Muscle of leg (tissue), 16 donors: ENCODE measurements at places on chromosomes 12 and 14.

DNA sequence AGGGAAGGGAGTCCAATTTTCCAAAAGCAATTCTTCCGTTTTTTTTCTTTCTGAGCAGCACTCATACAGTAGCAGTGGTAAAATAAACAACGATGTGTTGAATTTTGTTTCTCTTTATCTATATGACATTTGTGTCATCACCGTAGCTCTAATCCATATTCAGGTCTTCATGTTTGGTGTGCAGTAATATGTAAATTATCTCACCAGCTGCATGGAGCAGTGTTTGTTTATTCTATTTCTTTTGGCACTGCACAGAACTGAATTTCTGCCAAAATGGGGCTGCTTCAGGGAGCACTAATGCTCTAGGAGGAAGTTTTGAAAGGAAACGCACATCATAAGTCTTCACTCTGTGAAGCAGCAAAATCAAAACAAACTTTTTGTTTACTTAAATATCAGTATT, 130.0 kb upstream of the NPAS3 start:
- peak; percentile 94 for DNase-seq

- DNase-seq, result no peak
Measured at GRCh38 chr14:37202265-37202664, 4.5 kb downstream of the MIPOL1 start.

GRCh38 chr14:65472189-65472588, 59.7 kb downstream of the FUT8 start:
- no peak for DNase-seq

DNA sequence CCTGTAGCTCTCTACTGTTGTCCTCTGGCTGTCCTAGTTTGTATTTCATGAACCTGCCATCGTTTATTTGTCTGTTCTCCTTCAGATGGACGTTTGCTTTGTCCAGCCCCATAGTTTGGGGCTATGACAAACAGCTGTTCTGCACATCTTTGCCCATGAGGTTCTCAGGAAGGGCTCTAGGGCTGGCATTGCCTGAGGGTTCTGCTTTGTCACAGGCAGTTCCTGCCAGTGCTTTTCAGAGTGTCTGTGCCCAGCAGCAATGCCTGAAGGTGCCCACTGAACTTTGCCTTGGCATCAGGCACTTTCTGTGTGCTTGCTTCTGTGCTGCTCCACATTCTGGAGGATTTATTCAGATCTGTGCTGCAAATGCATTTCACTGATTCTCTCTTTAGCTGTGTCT, 361.3 kb downstream of the TMEM121 start:
- no peak for DNase-seq

DNA sequence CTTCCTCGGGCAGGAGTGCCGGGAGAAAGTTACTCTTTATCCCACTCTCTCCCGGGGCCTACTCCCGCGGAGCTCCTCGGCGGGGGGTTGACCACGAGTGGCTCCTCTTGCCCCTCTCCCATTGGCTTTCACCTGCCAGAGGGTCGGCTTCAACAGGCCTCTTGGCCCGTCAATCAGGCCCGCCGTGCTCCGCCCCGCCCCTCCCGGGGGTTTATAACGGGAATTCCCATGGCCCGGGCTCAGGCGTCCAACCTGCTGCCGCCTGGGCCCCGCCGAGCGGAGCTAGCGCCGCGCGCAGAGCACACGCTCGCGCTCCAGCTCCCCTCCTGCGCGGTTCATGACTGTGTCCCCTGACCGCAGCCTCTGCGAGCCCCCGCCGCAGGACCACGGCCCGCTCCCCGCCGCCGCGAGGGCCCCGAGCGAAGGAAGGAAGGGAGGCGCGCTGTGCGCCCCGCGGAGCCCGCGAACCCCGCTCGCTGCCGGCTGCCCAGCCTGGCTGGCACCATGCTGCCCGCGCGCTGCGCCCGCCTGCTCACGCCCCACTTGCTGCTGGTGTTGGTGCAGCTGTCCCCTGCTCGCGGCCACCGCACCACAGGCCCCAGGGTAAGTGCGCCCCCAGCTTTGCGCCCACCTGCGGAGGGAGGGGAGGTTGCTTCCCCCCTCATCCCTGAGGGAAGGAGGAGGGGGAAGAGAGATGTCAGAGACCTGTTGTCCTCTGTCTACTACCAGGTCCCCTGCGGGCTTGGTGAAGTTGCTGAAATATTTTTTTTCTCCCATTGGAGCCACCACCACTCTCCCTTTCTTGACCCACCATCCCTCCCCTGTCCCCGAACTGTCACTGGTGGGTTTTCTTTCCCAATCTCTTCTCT, at the start of gene SMOC1:
SMOC1 (plus strand) TSS at position 242 of the 869 bp plus-strand sequence; CDS start at position 505, 263 bp downstream.
- peak; percentile 61 for DNase-seq

DNA sequence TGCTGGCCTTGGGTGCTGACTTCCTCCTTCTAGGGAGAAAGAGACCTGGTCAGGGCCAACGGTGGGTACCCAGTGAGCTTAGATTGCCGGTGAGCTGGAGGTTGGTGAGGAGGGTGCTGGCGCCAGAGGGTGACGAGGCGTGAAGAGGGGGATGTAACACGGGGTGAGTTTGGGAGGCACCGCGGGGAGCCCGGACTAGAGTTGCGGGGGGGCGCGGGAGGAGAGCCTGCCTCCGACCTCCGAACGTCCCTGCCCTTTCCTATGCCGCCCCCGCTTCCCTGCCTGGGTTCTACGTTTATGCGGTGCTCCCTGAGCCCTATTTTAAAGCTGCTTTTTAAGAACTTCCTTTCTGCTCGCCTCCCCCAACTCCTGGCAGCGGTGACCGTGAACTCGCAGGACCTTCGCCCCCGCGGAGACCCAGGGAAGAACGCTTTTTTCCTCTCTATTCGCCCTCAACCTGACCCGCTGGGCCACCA, 18.6 kb downstream of the OR6S1 start:
- DNase-seq, result no peak

DNA sequence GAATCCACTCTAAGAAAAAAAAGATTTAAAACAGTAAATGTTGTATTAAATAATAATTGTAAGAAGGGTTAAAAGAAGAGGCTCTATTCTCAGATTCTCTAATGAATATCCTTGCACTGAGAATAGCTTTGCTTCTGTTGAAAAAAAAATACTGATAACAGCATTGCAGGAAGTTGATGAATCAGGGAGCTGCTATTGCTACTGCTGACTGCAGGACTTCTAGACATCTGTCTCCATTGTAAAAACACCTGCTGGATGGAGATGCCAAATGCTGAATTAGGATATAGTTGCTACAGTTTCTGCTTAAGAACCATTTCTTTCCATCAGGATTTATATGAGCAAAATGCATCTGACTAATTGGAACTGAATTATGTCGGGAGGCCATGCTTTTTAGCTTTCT, 50.3 kb upstream of the ANP32D start:
- DNase-seq, result peak; percentile 14

DNA sequence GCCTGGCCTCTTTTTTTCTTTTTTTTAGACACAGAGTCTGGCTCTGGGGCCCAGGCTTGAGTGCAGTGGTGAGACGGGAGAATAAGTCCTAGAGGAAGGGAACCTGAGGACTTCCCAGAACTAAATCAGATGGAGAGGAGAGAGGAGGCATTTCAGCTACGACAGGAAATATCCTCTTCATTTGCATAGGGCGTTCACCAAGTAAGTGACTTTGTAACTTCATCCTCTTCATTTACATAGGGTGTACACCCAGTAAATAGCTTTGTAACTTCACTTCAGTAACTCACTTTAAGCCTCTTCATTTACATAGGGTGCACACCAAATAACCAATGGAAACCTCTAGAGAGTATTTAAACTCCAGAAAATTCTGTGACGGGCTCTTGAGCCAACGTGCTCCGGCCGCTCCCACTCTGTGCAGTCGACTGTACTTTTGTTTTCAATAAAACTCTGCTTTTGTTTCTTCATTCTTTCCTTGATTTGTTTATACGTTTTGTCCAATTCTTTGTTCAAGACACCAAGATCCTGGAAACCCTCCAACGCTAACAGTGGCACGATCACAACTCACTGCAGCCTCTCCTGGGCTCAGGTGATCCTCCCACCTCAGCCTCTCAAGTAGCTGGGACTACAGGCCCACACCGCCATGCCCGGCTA, 21.4 kb upstream of the ANKRD9 start:
- no peak for DNase-seq

- no peak for DNase-seq
Measured at GRCh38 chr12:91357381-91357780, 174.8 kb upstream of the DCN start.

- DNase-seq, result no peak
Measured at GRCh38 chr12:68074306-68075027, 85.1 kb downstream of the IFNG start.

GRCh38 chr12:91951571-91951970, 194.1 kb downstream of the BTG1 start:
- peak; percentile 11 for DNase-seq

GRCh38 chr12:71787580-71787979, 32.9 kb downstream of the RAB21 start:
- DNase-seq, result no peak

DNA sequence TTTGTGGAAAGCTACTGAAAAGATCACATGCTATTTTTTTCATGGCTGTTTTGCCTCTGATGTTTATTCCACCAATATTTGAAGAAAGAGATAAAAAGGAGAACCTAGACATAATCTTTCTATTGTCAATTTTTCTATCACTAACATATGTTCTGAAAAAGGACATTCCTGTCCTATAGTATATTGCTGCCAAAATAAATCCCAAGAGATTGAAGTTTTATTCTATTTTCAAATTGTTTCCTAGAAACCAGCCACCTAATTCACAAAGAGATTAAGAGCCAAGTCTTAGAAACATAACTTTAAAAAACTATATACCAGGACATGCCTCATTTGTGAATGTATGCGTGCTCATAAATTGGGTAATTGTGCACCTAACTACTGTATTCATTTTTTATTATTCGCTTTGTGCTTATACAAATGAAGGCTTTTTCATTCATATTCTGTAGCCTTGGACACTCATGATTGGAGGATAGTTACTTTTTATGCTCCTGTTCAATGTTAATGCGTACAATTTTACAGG, 200.7 kb downstream of the FUT8 start:
- DNase-seq, result peak; percentile 78

GRCh38 chr12:97466000-97466399, 3.4 kb downstream of the RMST start:
- DNase-seq, result no peak

GRCh38 chr14:105864116-105864515, 337.7 kb downstream of the TMEM121 start:
- DNase-seq, result no peak

- peak; percentile 98 for DNase-seq
Measured at GRCh38 chr12:95072900-95073697, at the start of gene NR2C1. Gene NR2C1, minus strand, starts transcription at chr12:95073618. Its CDS starts 6,234 bp downstream, at chr12:95067384.

GRCh38 chr14:21038441-21039422, 3.4 kb upstream of the RNASE7 start:
- DNase-seq, result peak; percentile 98

DNA sequence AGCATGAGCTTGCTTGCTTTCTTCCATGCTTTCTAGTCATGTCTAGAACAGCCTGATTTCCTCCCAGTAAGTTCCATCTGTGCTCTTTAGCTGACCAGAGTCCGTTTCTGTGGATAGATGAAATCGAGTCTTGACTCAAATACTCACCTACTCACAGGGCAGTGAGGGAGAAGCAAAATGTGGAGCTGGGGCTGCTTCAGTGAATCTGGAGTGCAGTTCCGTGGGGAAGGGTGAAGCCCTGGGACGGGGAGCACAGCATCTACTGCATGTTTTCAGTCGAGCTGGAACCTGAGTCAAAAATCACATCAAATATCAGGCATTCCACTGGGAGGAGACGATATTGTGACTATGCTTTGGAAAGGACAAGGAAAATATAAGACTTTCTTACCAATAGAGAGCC, 70.3 kb upstream of the PRMT8 start:
- no peak for DNase-seq

DNA sequence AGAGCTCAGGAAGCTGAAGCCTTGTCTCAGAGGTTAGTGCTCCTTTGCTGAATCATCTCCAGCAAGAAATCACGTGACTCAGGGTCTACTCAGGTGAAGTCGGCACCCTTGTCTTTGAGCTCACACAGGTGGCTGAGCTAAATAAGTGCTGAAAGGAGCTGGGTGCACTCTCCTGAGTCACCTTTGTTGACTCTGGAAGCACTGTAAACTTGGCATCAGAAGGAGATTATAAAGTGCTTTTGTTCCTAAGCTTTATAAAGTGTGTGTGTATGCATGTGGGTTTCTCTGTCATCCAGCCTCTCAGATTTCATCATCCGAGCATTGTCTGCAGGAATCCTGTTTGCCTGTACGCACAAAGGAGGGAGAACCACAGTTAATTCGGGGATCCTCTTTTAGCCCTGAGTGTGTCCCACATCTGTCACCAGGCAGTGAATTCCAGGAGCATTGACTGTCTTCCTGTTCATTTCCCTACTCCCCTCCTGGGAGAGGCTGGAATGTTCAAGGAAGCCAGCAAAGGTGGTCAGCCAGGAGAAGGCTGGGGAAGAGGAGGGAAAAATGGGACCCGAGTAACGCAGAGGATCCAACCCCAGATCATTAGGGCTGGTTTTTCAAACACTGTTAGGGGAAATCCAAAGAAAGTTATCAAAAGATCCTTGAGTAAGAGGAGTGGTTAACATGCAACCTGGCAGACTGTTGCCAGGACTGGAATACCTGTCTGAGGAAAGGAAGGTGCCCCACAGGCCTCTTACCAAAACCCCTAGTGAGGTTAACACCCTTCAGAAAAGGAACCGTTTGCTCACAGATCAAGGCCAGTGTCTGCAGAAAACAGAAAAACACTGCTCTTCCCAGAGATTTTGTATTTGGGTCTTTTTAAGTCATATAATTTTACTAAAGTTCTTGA, 157.5 kb upstream of the HIF1A start:
- DNase-seq, result peak; percentile 53

DNA sequence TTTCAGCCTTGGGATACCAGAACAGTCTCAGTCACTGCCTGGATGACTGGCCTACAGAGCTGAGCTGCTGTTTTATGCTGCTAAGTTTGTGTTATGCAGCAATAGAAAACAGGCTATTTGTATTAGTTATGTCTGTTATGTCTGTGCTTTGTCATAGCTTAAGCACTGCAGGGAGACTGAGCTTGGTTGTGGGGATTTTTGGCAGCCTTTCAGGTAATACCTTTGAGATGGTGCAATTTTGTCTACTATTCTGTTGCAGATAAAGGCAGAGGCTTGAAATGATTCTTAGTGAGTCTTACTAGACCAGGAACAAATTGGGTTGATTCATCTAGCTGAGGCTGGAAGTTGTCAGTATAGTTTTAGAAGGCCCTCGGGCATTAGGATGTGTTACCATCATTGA, 201.3 kb upstream of the RBM19 start:
- no peak for DNase-seq

- peak; percentile 24 for DNase-seq
Measured at GRCh38 chr14:33457617-33458016, 493.3 kb downstream of the EGLN3 start.

GRCh38 chr12:99281277-99281676, 366.3 kb upstream of the GARIN6 start:
- DNase-seq, result no peak

GRCh38 chr12:3366451-3367110, 124.4 kb upstream of the PRMT8 start:
- no peak for DNase-seq
